GM23248 (cell line): ENCODE measurements at places on chromosomes 3 and 15.

GRCh38 chr3:150921209-150921608, 16.0 kb upstream of the MINDY4B start:
- no peak for DNase-seq

GRCh38 chr3:191982481-191982880, 521.5 kb downstream of the PYDC2 start:
- DNase-seq: no peak

GRCh38 chr15:89399238-89400115, 64.9 kb upstream of the POLG start:
- peak; percentile 37 for DNase-seq

DNA sequence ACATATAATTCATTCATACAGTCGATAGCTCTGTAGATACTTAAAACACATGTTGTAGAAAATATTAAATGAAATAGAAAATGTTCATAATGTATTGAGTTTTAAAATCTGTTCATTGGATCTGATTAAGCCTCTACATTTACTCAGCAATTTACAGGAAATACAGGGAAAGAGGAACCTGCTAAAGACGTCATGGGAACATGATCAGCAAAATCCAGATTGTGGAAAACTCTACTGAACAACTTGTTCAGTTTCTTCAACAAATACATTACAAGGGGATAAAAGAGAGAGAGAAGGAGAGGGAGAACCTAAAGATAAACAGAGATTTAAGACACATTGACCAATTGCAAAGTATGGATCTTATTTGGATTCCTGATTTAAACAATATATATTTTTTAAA, 46.7 kb downstream of the KLHL6 start:
- DNase-seq: no peak

- DNase-seq: no peak
Measured at GRCh38 chr3:168414149-168414548, 318.4 kb upstream of the GOLIM4 start.

DNA sequence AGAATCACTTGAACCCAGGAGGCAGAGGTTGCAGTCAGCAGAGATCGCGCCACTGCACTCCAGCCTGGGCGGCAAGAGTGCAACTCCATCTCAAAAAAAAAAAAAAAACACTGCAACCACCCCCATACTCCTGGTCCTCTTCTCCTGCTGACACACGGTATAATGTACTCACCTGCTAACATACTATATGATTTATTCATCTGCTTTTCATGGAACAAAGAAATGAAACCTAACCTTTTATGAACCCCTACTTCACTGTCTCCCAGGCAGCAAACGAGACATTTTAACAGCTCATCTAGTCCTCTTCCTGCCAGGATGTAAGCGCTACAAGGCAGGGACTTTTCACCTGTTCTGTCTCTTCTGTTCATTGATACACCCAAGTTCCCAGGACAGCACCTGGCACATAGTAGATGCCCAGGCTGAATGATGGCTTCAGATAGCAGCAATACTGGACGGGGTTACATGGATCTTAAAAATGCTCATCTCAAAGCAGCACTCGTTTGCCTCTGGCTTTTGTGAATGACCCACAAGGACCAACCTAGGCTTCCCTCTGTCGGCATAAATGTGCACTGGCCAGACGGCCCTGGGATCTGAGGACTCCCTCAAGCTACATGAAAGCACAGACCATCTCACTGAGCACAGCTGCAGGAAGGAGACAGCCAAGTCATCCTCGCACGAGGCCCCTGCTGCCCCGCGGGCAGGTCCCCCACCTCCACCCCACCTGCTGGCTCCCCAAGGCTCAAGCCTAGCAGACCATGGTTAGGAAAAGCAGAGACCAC, 20.3 kb downstream of the XXYLT1 start:
- no peak for DNase-seq

- DNase-seq: no peak
Measured at GRCh38 chr15:88907111-88907510, 6.1 kb downstream of the MFGE8 start.

DNA sequence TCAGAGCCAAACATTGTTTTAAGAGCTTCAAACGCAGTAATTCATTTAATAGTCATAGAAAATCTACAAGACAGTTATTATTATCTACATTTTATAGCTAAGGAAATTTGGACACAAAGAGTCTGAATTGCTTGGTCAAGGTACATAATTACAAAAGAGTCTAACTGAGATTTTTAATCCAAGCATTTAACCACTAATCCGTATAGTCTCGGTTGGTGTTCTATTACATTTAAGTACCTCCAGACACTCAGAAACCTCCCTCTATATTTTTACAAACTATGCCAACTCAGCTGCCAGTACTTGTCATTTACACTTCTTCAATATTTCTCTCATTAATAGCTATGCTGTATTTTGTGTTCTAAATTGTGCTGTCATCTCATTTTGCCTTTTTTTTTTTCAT, 240.2 kb upstream of the PLSCR5 start:
- DNase-seq: no peak

- DNase-seq: no peak
Measured at GRCh38 chr3:121974601-121975111, 47.4 kb downstream of the ILDR1 start.

- DNase-seq: peak; percentile 82
Measured at GRCh38 chr15:101276501-101277037, 716 bp downstream of the SELENOS start.

GRCh38 chr15:67240235-67241131, 14.0 kb downstream of the AAGAB start:
- peak; percentile 12 for DNase-seq

GRCh38 chr15:72339777-72340177, 19.8 kb upstream of the CELF6 start:
- DNase-seq: peak; percentile 93

GRCh38 chr15:84934942-84935729, 46.5 kb upstream of the PDE8A start:
- no peak for DNase-seq

DNA sequence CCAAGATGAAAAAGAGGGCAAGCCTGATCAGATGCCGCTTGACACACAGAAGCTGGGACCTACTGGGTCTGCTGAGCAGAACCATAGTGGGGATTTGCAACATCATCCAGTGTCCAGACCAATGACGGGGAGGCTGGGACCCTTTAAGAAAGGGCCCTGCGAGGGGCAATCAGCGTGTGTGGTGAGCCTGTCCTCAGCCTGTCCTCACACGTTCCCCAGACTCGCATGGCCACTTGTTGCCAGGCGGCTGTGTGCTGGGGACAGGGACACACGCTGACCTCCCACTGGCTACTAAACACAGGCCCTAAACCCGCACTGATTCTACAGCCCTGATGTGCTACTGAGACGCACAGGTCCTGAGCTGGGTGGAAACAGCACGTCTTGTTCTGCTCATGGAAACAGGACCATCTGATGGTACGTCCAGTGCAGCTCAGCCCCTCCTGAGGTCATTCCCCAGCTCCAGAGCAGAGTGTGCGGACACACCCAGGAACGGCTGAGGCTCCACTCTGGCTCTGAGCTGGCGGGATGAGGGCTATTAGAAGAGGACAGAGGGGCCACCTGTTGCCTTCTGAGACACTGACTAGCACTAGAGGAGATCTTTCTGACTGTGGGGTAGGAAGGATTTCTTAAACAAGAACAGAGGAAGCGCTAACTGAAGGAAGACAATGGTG, 24.4 kb downstream of the PCSK6 start:
- DNase-seq: no peak
